ENCODE measurements at places on chromosomes 6 and 20.
A peak's percentile ranks its signal among the peaks of the same experiment; 100 is the strongest.

DNA sequence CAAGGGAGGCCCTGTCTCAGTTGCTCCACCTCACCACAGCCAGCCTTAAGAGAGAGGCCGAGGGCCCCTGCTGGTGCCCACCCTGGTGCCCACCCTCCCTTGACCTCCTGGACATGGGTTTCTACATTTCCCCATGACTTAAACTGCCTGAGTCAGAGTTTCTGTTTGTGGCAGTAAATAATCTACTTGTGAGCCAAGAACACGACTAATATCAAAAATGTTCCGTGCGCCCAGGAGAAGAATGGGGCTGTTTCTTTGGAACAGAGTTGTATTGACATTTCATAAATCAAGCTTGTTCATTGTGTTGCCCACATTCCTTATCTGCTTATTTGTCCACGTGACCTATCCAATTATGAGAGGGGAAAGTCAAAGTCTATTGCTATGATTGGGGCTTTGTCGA is 143.5 kb downstream of the ANKRD60 start:
- no peak for DNase-seq

GRCh38 chr20:21505810-21506530 is 7.9 kb downstream of the NKX2-2 start:
- DNase-seq, result peak; percentile 45

GRCh38 chr20:44030394-44030793 is 115.7 kb downstream of the TOX2 start:
- no peak for DNase-seq

DNA sequence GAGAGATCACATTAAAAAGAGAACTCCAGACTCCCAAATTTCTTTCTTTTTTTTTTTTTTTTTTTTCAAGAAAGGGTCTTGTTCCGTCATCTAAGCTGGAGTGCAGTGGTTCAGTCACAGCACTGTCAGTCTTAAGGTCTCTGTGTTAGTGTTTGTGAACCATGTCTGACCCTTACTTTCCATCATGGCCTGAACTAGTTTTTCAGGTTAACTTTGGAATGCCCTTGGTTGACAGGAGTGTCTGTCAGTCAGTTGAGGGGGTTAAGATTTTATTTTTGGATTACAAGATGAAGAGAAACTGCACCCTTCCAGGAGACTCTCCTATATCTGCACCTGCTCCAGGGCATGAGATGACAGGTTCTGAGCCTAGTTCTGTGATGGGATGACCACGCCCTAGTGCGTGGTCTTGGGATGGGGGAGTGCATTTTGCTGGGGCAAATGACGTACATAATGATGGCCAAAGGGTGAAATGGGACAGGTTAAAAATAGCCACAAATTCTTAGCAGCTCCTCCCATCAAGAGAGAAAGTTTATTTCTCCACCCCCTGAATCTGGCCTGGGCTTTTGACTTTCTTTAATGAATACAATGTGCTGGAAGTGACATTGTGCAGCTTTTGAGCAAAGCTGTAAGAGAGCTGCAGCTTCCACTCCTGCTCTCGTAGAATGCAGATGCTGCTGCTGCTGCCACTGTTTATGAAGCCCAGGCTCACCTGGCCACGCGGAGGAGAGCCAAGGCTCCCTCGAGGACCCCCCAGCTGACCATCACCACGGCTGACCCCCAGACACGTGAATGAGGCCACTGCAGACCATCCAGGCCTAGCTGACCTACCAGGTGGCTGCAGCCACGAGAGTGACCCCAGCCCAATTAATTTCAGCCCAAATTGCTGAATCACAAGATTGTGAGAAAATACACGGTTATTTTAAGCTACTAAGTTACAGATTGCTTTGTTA is 29.7 kb upstream of the FAM50B start:
- no peak for DNase-seq

- no peak for DNase-seq
These were observed 508.7 kb upstream of the CITED2 start for GRCh38 chr6:139882977-139883728.

All from transverse colon (tissue), 4 donors.